ENCODE measurements at places on chromosomes 4 and X.

DNA sequence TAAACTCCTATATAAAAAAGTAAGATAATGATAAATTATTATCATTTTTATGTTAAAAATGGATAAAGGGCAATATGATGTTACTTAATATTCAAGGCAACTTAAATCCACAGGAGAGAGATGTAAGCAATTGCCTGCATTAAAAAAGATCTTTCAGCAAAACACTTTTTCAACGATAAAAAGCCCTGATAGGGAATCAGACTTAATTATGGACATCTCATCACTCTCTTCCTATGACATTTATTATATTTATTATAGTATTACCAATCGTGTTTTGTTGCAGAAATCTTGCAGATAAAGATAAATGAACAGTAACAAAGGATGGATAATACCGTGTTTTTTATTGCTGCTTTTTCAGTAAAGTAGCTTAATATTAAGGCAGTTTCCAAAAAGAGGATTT lies 178.5 kb downstream of the SH2D1A start:
- no peak for DNase-seq

- no peak for DNase-seq
These were observed 46.1 kb upstream of the BMPR1B start for GRCh38 chr4:94711635-94712034.

GRCh38 chrX:84339507-84340364 lies 151.7 kb upstream of the RPS6KA6 start:
- no peak for DNase-seq

GRCh38 chr4:153522802-153523094 lies 56.6 kb downstream of the TMEM131L start:
- DNase-seq: peak; percentile 30

DNA sequence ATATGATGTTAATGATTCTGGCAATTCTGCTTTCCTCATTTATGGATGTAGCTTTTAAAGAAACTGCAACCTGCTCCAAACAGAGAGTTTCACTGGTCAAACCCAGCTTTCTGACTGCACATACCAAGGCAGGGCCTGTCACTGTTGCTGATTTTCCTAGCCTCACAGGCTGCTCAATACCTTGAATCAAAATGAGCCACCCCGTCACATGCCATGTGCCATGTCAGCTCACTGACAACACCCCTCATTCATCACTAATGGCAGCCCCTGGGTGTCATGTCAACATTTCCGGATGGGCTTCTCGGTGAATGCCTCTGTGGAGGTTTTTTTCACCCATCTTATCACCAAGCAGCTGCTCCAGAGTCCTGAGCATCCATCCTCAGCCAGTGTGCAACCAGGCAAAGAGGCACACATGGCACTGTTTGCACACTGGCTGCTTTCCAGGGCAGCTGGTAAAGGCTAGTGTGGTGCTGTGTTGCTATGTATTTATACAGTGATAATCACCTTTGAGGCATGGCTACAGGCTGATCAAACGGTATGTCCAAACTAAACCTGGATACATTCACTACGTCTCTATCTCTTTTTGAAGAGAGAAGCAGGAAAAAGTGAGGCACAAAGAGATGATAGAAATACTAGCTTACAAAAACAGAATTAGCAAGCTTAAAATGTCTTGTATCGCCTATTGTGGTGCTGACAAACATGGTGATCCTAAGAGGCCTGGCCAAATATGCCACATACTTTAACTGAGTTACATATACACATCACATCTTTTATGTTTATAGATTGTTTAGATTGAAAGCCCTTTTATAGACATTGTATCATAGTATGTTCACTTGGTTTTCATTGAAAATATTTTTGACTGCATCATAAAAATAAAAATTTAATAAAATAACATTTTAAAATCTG lies 94.6 kb upstream of the INPP4B start:
- DNase-seq: no peak
